T-helper 2 cell (primary cell): ENCODE measurements at places on chromosomes 7 and 10.

GRCh38 chr7:22726907-22727713, at the start of gene IL6:
TSS of gene IL6 (plus strand) at chr7:22727200. CDS start at chr7:22727263, 63 bp downstream.
- no peak for DNase-seq

DNA sequence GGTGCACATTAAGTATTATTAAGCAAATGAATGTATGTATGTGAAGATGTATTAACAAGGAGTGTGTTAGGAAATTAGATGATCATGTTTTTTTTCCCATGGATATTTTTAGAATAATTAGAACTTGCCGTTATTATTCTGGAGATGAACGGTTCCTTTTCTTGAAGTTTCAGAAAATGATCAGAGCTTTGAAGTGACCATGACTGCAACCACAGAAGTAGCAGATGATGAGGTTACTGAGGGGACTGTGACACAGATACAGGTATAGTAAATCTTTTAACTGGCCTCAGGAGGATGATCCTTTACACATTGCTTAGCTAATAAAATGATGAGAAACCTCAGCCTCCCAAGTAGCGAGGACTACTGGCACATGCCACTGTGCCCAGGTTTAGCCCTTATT, 18.6 kb downstream of the DMTF1 start:
- DNase-seq: no peak

- no peak for DNase-seq
Measured at GRCh38 chr10:123153486-123154091, 613 bp upstream of the BUB3 start.

DNA sequence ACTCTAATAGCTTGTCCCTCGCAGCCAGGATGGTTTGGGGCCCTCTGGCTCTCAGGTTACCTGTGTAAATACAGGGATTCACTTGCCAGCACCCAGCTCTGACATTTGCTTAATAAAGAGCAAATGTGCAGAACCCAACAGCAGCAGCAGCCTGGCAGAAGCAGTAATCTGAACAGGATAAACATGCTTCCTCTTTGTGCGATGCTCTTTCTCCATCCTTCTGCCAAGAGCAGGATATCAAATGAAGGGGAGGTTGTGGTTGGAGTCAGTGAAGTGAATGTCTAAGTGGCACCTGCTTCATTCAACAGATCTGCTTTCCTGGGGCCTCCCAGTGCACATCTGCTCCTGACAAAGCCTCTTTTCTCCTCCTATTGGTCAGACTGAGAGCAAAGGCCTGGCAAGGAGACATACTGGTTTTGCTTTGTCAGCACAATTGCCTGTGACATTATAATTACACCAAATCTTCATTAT, 130.3 kb downstream of the NRF1 start:
- no peak for DNase-seq

- no peak for DNase-seq
Measured at GRCh38 chr7:148344406-148344805, 246.2 kb upstream of the C7orf33 start.

- no peak for DNase-seq
Measured at GRCh38 chr10:78784546-78784945, 284.2 kb upstream of the ZMIZ1 start.

DNA sequence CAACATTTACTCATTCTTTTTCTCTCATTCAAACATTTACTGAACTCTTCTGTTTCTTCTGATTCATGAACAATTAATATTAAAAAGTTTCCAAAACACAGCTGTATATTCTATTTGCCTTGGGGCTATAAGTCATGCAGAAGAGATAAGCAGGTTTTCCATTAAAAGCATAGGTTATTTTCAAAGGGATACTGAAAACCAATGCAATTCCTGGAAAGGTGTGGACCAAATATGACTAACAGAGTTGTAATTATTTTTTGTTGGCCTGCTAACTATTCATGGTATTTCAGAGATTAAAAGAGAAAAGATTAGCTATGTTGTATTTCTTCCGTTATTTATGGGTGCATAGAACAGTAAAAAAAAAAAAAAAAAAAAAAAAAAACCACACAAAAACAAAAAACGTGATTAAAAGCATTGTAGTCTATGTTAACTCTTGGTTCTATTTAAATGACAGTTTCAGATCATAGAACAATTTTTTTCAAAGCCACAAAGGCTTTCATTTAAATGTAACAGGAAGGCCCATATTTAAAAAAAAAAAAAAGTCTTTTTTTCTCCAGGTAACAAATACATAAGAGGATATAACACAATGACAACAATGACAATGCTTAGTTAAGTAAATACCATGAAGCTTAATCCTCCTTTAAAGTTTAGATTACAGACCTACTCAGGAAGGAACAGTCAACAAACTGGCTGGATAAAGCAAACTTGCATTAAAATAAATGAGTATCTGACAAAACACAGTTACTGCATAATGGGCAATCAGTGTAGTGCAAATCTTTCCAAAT, 1042.9 kb downstream of the GATA3 start:
- DNase-seq: peak; percentile 81

- no peak for DNase-seq
Measured at GRCh38 chr10:8677642-8678041, 623.2 kb downstream of the GATA3 start.

GRCh38 chr7:19118636-19119371, 1.4 kb upstream of the TWIST1 start:
- DNase-seq: no peak

DNA sequence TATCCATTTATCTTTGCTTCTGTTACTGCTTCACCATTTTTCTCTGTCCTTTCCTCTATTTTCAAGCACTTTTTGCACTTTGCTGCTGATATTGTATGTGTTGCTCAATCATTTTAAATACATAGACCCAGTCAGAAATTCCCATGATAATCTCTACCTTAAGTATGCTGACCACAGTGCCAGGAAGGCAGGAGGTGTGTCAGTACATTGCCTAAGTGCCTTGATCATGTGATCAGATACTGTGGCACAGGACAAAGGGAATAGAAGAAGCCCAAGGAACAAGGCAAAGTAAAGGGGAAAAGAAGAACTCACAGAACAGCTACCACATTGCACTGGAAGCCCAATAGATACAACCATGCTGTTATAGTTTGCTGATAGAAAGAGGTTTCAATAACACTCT, 53.7 kb upstream of the CD36 start:
- DNase-seq: no peak

DNA sequence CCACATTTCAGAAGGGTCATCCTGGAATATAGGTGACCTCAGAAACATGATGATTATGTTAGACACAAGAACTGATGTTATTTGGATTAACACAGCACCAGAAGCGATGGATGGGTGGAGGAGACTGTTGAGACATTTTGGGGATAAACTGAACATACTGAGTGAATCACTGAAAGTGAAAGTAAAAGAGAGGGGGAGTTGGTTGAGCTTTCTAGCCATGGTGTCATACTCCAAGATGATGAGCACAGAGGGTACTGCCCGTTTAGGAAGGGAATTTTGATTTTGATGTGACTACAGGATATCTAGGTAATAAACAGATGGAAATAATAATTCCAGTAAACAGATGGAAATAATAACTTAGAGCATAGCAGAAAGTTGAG, 248.0 kb upstream of the NPY start:
- peak; percentile 13 for DNase-seq

DNA sequence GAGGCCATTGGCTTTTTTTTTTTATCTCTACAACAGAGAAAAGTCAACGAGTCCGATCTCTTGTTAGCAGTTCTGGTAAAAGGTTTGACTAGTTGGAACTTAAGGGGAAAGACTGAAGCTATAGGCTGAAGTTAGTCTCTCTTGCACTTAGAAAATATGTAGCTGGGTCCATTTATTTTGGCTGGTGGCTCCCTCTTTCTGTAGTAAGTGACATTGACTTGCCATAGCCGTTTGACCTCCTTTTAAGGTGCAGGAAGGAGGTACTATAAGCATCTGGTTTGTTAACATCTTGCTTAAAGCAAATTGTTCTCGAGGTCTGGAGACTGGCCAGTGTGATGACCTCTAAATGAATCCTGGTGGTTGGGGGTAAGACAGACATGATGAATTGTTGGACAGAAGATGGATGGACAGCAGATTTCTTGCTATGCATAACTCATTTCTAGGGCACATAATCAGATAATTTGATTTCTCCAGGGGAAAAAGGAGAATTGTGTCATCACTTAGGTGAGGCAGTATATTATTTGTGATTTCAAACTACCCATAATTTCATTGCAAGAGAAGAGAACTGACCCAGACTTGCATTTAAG, 356.3 kb upstream of the GALNT17 start:
- DNase-seq: no peak

DNA sequence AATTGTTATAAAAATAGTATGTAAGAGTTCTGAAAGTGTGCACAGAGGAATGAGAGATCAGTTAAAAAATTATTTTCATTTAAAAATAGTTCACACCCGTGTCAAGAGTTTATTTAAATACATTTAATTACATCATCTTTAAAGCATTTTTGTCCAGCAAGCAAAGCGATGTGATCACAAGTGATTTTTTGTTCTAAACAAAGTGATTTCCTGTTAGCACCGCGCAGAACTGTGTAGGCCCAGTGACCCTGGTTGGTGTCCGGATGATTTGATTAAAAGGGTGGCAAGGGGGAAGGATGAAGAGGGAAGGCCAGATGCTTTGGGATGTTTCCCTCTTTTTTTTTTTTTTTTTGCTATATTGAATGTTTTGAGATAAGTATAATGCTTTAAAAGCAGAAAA, 227.8 kb upstream of the PITRM1 start:
- no peak for DNase-seq

DNA sequence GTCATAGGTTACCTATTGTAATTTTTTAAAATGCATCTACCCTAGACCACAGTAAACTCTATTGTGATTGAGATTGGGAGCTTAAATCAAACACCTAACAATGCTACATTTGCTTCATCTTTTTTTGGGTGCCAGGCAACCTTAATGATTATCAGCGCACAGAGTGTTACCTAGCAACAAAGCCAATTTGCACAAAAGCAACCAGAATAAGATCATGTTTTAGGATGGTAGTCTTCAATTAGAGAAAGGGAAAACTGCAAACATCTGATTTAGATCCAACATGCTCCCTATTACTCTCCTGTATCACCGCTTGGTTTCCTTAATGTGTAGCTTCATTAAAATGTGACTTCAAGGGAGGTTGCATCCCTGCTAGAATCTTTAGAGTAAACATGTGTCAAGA, 226.9 kb downstream of the ABCA13 start:
- DNase-seq: no peak

- DNase-seq: no peak
Measured at GRCh38 chr7:48424731-48425130, 253.5 kb downstream of the ABCA13 start.

- no peak for DNase-seq
Measured at GRCh38 chr7:41886901-41887311, 184.0 kb upstream of the INHBA start.

DNA sequence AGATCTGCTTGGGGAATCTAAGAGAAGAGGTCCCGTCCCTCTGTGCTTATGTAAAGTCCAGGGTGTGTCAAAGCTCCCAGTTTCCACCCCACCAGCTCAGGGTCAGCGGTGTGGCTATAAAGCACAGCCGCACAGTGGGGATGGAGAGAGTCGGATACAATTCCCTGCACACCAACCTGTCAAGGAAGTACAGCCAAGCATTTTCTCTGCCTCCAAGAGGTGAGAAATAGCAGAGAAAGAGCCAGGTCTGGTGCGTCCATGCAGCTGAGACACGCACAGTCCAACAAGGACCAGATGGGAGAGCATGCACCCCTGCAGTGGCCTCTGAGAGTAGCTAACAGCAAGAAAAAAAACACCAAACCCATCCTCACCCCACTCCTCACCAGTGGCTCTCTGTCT, 61.3 kb upstream of the WAC start:
- DNase-seq: no peak

- no peak for DNase-seq
Measured at GRCh38 chr10:2914741-2915140, 152.6 kb upstream of the PFKP start.

DNA sequence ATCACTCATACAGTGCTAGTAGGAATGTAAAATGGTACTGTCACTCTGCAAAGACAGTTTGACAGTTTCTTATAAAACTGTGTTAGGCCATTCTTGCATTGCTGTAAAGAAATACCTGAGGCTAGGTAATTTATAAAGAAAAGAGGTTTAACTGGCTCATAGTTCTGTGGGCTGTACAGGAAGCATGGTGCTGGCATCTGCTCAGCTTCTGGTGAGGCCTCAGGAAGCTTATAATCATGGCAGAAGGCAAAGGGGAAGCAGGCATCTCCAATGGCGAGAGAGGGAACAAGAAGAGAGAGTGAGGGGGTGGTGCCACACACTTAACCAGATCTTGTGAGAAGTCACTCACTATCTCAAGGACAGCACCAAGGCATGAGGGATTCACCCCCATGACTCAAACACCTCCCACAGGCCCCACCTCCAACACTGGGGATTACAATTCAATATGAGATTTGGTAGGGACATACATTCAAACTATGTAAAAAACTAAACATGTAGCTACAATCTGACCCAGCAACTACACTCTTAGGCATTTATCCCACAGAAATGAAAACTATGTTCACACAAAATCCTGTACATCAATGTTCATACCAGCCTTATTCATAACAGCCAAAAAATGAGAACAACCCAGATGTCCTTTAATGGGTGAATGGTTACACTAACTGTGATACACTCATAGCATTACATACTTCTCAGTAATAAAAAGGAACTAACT, 5.0 kb downstream of the ALDH18A1 start:
- DNase-seq: no peak

- DNase-seq: no peak
Measured at GRCh38 chr10:69629519-69629896, 539 bp upstream of the FAM241B start.

DNA sequence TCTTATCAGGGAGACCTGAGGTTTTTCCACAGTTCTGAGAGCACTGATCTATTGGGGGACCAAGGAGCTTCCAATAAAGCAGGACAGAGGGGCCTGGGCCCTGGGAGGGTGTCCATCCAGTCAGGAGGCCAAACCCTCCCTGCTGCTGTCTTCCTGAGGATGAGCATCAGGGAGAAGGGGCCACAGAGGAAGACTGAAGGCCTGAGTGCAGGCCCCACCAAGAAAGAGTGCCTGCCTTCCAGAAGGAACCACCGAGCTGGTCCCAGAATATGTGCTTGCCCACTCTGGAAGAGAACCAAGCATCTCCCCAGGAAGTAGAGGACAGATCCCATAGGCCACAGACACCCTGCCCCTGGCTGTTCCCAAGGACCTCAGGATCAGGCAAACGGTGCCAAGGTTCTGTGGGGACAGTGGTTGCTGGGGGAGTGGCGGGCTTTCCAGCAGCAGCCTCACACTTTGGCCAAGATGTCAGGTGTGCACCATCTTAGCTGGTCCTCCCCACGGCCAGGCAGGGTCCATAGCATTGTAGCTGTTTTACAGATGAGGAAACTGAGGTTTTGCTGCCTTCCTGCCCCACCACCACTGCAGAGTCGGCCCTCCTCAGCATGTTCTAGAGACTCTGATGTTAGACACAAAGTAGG, 199.4 kb downstream of the GRID1 start:
- DNase-seq: no peak

GRCh38 chr7:46871516-46871915, 710.4 kb downstream of the TNS3 start:
- no peak for DNase-seq
